ENCODE measurements at places on chromosomes 5 and 9.

- no peak for DNase-seq
Measured at GRCh38 chr5:73447530-73448462, 781 bp downstream of the FOXD1 start.

- DNase-seq = no peak
Measured at GRCh38 chr9:127500399-127500798, 49.1 kb downstream of the LRSAM1 start.

DNA sequence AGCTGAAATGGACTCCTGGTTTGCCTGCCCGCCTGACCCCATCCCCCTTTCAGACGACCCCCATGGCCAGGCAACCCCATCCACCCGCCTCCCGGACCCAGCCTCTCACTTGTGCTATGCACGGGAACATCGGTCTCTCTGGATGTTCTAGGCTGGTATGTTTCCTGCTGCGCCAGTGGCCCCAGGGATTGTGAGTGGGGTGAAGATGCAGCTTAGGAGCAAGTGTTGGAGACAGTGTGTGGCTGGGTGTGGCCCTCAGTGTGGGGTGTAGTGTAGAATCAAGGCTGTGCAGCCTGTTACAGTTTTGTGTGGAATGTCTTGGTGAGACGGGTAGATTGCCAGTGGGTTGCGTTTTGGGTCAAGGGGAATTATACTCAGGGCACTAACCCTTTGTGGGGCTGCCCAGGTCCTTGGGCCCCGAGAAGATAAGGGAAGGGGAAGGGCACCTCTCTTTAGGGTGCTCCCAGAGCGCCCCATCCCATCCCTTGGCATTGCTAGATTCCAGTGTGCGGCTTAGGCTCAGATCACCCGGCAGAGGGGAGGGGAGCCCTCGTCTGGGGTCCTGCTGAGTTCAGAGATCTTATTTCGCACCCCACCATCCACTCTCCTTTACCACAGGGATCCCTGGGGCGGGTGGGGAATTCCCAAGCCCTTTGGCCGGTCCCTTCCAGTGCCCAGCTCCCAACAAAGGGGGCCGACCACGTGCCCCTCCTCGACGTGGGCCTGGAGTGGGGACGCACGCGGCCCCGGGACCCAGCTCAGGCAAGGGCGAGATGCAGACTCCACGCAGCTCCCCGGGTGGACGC lies 4.6 kb downstream of the IER5L start:
- no peak for DNase-seq

DNA sequence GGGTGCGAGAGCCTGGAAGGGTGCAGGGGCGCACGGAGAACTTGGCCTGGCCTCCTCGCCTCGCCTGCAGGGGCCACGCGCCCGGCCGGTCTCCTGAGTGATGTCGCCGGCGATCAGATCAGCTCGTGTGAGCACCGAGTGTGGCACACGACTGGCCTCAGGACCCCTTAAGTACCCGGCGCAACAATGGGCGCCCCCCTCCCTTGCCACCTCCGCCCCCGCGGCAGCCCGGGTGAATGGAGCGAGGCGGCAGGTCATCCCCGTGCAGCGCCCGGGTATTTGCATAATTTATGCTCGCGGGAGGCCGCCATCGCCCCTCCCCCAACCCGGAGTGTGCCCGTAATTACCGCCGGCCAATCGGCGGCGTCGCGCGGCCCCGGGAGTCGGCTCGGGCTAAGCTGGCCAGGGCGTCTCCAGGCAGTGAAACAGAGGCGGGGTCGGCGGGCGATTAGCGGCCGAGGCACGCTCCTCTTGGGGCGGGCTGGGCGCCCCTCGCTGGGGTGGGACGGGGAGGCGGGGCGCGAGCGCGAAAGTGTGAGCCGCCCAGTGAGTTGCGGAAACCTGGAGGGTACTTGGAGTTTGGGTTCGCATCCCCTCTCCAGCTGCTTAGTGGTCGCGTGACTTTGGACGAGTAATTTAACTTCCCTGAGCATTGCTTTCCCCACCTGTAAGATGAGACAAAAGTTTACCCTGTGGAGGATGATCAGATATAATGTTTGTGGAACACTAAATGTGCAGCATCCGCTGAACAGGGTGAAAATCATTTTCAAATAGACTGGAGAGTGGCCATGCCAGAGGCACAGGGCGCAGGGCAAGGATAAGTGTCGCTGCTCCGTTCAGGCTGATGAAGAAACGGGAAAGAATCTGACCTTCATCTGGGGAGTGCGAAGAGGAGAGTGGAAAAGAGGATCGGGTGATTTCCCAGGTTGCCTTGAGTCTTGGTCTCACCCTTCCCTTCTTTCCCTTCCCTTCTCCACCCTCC lies at the start of gene NEUROG1:
TSS of gene NEUROG1 (minus strand) at position 145 of the 982 bp plus-strand sequence. CDS start 274 bp downstream, outside the sequence.
- no peak for DNase-seq

DNA sequence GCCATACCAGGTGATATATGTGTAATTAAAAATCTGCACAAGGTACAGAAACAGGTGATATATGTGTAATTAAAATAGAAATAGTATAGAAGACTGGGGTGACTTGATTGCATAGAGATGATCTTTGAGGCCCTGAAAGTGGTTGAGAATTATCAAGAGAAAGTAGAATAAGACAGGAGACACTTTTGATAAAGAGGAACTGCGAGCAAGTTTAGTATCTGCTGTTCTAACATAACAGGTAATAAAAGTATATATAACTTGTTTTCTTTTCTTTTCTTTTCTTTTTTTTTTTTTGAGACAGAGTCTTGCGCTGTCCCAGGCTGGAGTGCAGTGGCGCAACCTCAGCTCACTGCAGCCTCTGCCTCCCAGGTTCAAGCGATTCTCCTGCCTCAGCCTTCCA lies 5.4 kb downstream of the SNX2 start:
- DNase-seq = no peak

- no peak for DNase-seq
Measured at GRCh38 chr5:81552852-81553566, 159.1 kb upstream of the ACOT12 start.

DNA sequence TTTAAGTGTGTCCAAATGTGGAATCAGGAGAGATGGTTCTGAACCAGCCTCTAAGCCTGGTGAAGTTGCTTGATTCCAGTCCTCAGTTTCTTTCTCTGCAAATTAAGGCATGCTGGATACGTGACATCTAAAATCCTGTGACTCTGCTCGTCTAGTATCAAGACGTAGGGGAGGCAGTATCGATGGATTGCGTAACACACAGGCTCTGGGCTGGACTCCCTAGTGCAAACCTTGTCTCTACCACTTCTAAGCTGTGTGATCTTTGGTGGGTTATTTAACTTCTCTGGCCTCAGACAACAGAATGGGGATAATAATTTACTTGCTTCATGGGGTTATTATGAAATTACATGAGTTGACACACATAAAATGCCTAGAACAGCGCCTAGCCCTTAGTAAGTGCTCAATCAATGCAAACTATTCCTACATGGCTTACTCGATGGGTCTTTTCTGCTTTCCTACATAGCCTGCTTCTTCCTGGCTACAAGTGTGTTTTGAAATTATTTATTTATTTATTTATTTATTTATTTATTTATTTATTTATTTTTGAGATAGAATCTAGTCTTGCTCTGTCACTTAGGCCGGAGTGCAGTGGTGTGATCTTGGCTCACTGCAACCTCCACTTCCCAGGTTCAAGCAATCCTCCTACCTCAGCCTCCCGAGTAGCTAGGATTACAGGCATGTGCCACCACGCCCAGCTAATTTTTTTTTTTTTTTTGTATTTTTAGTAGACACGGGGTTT lies 102.1 kb downstream of the EGFLAM start:
- DNase-seq = no peak

- no peak for DNase-seq
Measured at GRCh38 chr5:150057052-150057451, 29.3 kb downstream of the CSF1R start.

- no peak for DNase-seq
Measured at GRCh38 chr5:93154535-93154934, 426.5 kb downstream of the NR2F1-AS1 start.
